ENCODE measurements at places on chromosomes 11 and 22.

- DNase-seq: peak; percentile 82
Observed at GRCh38 chr11:103870821-103871309, 165.6 kb upstream of the DDI1 start.

DNA sequence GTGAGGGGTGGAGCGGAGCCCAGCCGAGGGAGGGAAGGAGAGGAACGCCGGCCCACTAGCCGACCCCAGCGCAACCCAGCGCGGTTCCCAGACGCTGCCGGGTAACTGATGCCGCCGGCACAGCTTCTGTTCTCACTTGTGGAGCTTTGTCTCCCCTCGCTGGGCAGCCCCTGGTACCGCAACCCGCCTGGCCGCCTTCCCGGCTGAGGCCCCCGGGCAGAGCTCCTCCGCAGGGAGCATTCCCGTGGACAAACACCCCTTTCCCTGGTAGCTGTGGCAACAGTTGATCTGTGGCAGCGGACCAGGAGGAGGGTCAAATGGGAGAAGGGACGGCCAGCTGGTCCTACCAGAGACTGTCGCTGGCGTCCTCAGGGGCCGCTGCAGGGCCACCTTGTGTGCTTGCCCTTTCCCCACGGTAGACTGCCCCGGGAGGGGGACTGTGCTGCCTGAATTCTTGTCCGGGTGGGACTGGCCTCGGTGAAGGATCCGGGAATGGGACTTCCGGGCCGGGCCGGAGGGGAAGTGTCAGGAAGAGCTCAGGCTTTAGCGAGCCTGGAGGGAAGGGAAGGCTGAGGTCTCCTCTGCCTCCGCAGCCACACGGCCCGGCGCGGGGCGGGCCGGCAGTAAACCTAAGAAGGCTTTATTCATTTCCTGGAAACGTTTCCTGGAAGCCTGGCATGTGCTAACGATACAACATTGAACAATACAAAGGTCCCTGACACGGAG, 468.0 kb downstream of the OPCML start:
- peak; percentile 92 for DNase-seq

DNA sequence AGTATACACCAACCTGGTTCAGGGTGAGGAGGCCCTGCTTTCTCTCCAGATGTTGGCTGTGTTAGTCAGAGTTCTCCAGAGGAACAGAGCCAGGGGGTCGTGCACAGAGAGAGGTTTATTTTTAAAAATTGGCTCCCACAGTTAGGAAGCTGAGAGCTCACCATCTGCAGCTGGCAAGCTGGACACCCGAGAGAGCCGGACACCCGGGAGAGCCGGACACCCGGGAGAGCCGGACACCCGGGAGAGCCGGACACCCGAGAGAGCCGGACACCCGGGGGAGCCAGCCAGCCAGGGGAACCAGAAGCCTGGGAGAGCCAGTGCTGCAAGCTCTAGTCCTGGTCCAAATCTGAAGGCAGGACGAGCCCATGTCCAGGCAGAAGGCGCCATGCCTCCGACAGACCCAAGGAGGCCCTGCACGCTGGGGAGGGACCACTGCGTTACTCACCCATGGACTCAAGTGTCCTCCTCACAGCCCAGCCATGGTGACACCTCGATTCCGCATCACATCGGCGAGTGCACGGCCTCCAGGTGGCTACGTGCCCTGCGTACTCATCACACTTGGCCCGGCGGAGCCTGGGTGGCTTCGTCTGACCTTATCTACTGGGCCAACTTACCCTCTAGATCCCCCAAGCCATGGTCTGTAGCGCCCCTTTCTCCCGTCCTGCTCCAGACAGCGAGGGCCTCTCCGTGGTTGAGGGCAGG, 99.0 kb downstream of the BRD1 start:
- no peak for DNase-seq

DNA sequence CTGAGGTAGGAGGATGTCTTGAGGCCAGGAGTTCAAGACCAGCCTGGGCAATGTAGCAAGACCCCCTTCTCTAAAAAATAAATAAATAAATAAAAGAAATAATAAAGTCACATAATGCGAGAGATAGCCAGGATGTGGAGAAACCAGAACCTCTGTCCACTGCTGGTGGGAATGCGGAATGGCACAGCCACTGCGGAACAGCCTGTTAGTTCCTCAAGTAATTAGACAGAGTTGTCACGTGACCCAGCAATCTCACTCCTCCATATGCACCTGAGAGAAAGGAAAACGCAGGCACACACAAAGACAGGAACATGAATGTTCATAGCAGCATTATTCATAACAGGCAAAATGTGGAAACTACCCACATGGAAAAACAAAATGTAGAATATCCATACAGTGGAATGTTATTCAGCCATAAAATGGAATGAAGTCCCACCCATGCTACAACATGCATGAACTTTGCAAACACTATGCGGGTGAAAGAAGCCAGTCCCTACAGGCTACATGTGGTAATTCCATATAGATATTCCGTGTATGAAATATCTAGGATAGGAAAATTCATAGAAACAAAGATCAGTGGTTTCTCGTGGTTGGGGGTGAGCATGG, 27.4 kb downstream of the LIF start:
- no peak for DNase-seq

GRCh38 chr22:44413211-44413610, 84.8 kb downstream of the RTL6 start:
- no peak for DNase-seq

GRCh38 chr22:42711895-42712837, 8.5 kb downstream of the A4GALT start:
- DNase-seq: peak; percentile 40

- peak; percentile 21 for DNase-seq
Observed at GRCh38 chr11:2582351-2582945, 117.3 kb downstream of the KCNQ1OT1 start.

DNA sequence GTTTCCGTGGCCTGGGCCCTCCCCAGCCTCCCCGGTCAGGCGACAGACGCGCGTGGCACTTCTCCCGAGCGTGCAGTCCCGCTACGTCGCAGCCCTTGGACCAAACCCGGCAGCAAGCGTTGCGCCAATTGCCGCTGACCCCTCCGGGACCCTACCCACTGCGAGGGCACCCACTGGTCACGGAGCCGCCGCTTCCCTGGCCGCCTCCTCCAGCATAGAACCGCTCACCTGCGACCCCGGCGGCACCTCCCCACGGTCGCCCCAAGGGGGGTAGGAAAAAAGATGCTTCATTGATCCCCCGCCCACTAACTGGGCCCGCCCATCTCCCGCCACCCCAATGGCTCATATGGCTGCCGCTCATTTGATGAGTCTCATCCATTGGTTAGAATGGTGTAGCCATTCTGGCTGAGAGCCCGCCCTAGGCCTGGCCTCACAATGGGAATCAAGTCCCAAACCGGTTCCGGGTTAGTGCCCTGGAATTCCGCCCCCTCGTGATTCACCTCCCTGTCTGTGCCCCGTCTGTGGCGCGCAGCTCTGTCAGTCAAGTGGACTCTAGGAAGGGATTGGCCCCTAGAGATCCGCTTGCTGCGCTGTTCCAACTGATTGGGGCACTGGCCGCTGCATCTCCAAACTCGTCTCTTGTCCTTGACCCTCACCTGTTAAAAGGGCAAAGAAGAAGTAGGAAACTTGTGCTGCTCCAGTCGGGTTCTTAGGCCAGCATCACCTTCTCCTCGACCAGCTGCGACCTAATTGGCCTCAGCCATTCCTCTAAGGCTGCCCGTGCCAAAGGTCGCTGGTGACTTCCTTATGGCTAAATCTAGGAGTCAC, at the start of gene MSANTD4:
MSANTD4 (minus strand) TSS at position 274 of the 828 bp plus-strand sequence. CDS start 11,323 bp downstream, outside the sequence.
- DNase-seq: peak; percentile 100

GRCh38 chr11:87036756-87037449, 831 bp upstream of the TMEM135 start:
- no peak for DNase-seq

DNA sequence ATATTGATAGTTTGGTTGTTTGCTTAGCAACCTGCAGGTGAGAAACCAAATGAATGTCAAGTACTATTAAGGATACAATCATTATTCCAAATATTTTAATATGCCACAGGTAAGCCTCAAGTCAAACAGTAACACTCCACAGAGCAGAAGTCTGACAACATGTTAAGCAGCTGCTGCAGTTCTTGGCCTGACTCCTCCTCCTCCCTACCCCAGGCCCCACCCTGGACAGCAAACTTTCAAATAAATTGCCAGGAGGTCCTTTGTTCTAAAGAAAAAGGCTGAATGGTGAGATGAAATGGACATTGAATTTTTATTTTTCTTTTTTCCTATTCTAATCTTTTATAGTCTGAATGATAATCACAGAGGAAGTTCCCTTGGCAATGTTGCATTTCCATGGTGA, 260.0 kb upstream of the POU2AF2 start:
- no peak for DNase-seq

GRCh38 chr11:99015634-99016454, 4.9 kb upstream of the CNTN5 start:
- DNase-seq: no peak

DNA sequence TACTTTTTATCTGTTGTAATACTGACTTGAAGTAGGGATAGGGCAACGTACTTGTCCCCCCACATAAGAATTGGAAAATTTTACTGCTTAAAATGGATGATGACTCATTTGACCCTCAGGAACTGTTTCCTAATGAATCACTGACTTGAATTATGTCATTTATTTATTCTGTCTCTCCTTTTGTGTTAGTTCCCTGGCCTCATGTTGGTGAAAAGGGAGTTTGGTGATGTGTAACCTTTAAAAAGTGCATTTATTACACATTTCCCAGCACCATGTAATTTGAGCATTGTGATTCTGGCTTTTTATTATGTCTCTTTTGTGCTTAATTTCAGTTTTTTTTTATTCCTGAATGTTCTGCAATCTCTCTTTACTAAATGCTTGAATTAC, 20.3 kb upstream of the PGM2L1 start:
- DNase-seq: no peak

- DNase-seq: no peak
Observed at GRCh38 chr11:872799-873198, 30.1 kb downstream of the TSPAN4 start.

DNA sequence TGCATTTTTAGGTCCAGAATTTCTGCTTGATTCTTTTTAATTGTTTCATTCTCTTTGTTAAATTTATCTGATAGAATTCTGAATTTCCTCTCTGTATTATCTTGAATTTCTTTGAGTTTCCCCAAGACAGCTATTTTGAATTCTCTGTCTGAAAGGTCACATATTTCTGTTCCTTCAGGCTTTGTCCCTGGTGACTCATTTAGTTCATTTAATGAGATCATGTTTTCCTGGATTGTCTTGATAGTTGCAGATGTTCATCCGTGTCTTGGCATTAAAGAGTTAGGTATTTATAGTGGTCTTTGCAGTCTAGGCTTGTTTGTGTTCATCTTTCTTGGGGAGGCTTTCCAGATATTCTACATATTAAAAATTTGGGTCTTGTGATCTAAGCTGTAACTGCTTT, 694.8 kb upstream of the CCDC179 start:
- DNase-seq: no peak

- no peak for DNase-seq
Observed at GRCh38 chr11:7632211-7632610, 41.1 kb downstream of the CYB5R2 start.

DNA sequence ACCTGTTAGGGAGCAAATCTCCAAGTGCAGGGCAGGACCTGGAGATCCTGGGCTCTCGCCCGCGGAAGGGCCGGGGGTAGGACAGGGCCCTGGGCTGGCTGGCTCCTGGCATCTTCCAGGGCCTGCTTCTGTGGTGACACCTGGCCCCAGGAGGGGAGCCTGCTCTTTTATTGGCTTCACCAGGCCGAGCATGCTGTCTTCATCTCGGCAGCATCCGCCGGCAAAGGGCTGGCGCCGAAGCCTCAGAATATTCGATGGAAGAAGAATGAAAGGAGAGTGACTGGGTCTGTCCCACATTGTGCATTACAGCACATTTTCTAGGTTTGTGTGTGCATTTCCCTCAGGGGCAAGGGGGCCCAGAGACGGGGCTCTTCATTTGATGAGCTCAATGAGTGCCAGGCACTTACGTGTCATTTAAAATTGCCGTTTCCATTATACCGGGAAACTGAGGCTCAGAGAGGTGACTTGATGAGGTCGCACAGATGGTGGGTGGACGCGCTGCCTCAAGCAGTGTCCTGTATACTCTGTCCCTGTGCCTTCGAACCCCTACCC, 70.0 kb downstream of the RBX1 start:
- DNase-seq: peak; percentile 55

GRCh38 chr11:131404010-131404409, 33.6 kb downstream of the NTM start:
- DNase-seq: no peak

GRCh38 chr11:70579316-70579955, 181.1 kb downstream of the CTTN start:
- DNase-seq: no peak

GRCh38 chr11:81839016-81839415, 894.6 kb downstream of the FAM181B start:
- no peak for DNase-seq

- peak; percentile 48 for DNase-seq
Observed at GRCh38 chr22:38220163-38220562, 18.4 kb downstream of the MAFF start.

GRCh38 chr22:24337894-24338645, 67.4 kb downstream of the SPECC1L start:
- no peak for DNase-seq

DNA sequence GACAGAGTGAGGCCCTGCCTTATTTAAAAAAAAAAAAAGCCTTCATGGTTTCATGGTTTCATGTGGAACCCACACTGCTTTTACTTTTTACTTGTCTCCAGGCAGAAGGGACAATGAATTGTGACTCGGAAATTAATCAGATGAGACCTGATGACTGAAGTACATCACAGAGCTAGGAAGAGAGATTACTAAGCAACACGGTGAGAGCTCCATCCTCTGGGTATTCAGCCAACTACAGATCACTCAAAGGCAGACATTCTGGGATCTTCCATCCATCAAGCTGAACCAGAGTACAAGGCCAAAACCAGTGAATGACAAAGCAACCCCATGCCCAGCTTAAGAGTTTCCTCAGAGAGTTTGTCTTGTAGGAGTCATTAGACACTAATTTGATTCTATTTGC, 433.2 kb downstream of the SOX6 start:
- DNase-seq: no peak

DNA sequence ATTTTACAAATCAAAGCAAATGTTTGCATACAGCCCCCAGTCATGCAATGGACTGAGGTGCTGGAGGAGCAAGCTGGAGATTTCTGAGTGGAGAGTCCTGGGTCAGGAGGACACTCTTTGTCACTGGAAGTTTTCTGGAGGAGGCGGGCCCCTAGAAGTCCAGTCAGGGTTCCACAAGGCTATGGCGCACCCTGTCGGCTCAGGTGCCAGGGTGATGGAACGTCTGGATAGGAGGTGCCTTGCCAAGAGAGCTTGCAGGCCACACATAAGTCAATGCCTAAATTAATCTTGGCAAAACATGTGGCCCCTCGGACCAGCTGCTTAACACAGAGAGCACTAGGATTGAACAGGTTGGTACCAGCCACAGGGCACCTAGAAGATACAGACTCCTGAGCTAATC, 174.7 kb upstream of the CADM1 start:
- DNase-seq: no peak

Data from right cardiac atrium (tissue), 5 donors.